ENCODE measurements at places on chromosomes 5 and 9.

GRCh38 chr5:131794586-131794985, 2.2 kb downstream of the FNIP1 start:
- DNase-seq: no peak

GRCh38 chr9:95726756-95727155, 148.7 kb upstream of the ERCC6L2 start:
- peak; percentile 55 for DNase-seq

GRCh38 chr5:72786676-72787075, 29.8 kb upstream of the TNPO1 start:
- no peak for DNase-seq

GRCh38 chr9:124506931-124507879, at the start of gene NR5A1:
NR5A1 (minus strand) TSS chr9:124507399; CDS start chr9:124503395, 4,004 bp downstream.
- no peak for DNase-seq

GRCh38 chr9:97468658-97469448, 32.6 kb upstream of the TMOD1 start:
- peak; percentile 66 for DNase-seq

DNA sequence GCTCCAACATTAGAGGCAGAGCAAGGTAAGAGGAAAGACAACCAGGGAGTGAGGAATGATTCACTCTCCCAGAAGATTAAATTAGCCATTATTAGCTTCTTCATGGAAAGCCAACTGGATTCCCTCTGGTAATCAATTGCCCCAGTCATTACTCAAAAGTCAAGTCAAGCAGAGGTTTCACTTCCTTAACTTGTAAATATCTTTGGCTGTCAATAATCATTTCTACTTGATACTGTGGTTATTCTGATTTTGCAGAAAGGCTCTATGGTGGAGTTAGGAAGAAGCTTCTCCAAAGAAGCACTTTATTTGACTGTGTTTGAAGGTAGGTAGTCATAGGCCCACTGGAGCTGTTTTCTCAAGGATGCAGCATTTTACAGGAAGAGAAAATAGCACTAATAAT, 78.0 kb downstream of the JAKMIP2 start:
- DNase-seq: no peak

Data from EL (cell line).